Esophagus (tissue), 2 donors: ENCODE measurements at places on chromosomes 4 and X. TPM values are rescaled to one million over a fixed set of nuclear protein-coding genes. Genes with fewer than 3 reads are reported as not detected.

EVC gene
- 4.0 TPM for polyA plus RNA-seq

HTN3 gene
- not detected for polyA plus RNA-seq

MAML3 gene
- 3.8 TPM for polyA plus RNA-seq

TKTL1 gene
- not detected for polyA plus RNA-seq

CSTF2 gene
- 12.1 TPM for polyA plus RNA-seq

LUZP4 gene
- polyA plus RNA-seq = not detected

PLXNB3 gene
- 12.4 TPM for polyA plus RNA-seq

SSX4 gene
- polyA plus RNA-seq = not detected

ARHGAP36 gene
- not detected for polyA plus RNA-seq

CDX4 gene
- polyA plus RNA-seq = not detected

PJA1 gene
- 8.8 TPM for polyA plus RNA-seq

GAGE12F gene
- not detected for polyA plus RNA-seq
